ENCODE measurements at places on chromosomes 7 and 10.

- DNase-seq: no peak
Measured at GRCh38 chr10:116688741-116689495, 53.4 kb downstream of the HSPA12A start.

DNA sequence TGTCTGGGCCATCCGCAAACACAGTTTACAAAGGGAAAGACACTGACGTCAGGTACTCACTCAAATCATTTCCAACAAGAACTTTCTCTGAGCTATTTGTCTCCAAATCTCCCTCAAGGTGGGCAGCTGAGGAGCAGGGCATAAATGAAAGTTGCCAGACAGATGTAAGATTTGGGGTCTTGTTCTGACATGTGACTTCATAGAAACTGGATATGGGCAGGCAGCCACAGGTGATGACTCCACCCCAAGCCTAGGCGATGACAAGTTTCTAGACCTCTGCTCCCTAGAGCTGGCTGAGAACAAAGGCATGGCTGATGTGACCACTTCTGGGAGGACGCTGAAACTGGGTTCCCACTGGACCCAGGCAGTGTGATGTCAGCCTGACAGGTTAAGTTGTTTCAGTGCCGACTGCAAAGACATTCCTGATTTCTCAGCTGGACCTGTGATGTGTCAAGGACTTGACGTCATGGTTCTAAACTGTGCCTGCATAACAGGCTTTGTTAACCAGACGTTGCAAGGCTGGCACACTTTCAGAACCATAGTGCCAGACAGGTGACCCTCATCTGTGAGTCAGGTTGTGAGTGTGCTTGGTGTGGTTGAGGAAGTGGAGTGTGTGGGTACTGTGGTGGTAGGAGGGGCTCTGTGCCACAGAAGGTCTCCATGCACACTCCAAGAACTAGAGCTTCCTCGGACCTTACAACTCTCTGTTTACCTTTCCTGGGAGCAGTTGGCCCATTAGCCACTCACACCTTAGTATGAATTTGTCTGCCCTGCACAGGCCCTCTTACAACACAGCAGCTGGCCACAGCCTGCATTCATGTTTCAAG, 39.9 kb upstream of the EBF3 start:
- DNase-seq: no peak

DNA sequence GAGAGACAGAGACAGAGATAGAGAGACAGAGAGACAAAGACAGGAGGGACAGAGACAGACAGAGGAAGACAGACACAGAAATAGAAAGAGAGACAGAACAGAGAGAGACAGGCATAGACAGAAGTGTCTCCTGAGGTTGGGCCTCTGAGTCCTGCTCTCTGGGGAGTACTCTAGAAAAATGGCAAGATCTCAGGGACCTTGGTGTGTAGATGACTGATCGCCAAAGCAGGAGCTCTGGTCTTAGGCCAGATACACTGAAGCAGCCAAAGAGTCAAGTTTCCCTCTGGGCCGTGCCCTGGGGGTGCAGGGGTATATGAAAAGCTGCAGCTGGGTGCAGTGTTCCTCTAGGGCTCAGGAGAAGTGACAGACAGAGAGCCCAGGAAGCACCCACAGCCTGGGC, 176.6 kb upstream of the TNS3 start:
- DNase-seq: no peak

DNA sequence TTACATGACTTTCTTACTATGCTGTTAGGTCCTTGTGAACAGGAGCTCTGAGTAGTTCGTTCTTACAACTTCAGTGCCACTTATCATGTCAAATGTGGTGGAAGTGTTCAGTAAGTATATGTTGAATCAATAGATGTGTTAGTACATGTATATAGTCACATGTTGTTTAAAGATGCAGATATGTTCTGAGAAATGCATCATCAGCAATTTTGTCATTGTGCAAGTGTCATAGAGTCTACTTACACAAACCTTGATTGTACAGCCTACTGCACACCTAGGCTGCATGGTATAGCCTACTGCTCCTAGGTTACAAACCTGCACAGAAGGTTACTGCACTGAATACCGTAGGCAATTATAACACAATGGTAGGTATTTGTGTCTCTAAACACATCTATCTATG, 174.8 kb downstream of the GPR37 start:
- no peak for DNase-seq

DNA sequence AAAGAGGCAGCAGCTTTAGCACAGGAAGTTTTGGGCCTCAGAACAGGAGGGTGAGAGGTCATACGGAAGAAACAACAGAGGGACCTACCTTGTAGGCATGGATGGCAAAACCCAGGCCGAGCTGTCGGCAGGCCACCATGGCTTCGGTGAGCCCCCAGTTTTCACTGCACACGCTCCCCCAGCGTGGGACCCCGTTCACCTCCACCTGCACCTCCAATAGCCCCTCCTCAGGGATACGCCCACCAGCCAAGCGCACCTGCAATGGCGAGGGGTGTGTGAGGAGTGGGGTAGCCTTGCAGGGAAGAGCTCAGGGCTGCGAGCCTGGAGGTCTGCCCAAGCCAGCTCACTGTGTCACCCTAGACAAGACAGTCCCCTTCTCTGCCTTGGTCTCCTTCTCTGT, 11.3 kb downstream of the LOXL4 start:
- no peak for DNase-seq

- DNase-seq: no peak
Measured at GRCh38 chr7:47816647-47817046, 131.6 kb downstream of the PKD1L1 start.

DNA sequence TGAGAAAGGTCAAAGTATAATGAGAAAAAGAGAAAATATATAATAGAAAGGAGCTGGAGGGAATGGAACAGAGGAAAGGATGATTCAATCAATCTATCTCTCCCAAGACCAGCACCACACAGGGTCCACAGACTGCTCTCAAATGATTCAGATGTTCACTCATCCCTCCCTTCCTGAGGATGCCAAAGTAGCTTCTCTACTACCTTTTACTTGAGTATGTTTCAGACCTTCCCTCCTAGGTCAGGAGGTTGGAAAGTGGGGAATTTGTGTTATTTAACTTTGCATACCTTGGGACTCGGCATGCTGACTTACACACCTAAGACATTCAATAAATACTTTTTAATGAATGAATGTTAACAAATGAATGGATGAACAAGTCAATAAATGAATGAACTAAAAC, 30.6 kb downstream of the CPVL start:
- DNase-seq: no peak

DNA sequence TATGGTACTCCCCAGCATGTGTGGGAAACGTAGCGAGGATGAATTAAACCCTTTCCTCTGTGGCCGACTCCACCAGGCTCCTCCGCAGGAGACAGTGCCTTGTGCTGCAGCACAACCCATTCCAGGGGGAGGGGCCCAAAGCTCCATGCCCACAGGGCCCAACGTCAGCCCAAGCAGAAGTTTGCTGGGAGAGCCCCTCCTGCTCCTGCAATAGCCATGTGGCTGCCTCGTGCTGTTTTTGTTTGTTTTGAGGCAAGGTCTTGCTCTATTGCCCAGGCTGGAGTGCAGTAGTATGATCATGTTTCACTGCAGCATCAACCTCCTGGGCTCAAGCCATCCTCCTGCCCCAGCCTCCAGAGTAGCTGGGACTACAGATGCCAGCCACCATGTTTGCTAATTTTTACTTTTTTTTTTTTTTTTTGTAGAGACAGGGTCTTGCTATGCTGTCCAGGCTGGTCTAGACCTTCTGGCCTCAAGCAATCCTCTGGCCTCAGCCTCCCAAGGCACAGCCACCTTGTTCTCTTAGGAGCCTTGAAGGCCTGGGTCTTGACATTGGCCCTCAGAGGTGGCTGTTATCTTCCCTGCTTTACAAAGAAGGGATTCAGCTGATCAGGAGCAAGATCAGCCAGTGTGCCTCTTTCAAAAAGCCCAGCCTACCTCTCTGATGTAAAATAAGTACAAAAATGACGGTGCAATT, 102.8 kb downstream of the DYNC2I1 start:
- DNase-seq: no peak

DNA sequence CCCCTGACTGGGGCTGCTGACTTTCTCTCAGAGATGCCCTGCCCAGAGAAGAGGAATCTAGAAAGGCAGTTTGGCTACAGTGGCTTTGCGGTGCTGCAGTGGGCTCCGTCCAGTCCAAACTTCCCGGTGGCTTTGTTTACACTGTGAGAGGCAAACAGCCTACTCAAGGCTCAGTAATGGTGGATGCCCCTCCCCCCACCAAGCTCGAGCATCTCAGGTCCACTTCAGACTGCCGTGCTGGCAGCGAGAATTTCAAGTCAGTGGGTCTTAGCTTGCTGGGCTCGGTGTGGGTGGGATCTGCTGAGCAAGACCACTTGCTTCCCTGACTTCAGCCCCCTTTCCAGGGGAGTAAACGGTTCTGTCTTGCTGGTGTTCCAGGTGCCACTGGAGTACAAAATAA, 734.5 kb upstream of the LRRN3 start:
- DNase-seq: no peak
